Brain pericyte (primary cell): ENCODE measurements at places on chromosomes 5 and 9.

DNA sequence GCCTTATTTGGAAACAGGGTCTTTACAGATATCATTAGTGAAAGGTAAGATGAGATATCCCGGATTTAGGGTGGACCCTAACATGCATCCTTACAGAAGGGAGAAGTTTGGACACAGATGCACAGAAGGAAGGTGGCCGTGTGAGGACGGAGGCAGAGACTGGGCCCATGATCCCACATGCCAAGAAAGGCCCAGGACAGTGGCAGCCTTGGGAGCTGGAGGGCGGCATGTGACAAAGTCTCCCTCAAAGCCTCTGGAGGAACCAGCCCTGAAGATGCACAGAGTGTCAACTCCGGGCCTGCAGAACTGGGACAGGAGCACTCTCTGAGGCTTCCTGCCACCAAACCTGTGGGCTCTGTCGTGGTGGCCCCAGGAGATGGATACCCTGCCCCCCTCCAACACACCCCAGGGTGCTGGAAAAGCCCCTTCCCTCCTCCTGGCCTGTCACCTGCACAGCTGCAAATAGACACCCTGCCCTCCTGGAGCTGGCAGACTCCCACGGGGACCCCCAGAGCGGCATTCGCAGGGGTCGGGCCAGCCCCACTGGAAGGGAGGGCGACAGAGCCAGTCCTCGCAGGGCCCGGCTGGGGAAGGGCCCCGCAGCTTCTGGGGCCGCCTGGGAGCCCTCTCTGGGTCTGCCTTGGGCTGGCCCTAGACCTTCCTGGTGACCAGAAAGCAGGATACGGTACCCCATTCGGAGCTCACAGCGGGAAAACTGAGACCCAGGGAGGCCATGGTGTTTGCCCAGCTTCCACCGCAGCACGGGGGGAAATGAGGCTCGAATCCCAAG lies 7.9 kb downstream of the NACC2 start:
- no peak for DNase-seq

GRCh38 chr5:175385691-175386362 lies 58.2 kb downstream of the DRD1 start:
- DNase-seq: no peak

GRCh38 chr9:16255217-16255616 lies 615.3 kb downstream of the BNC2 start:
- DNase-seq: no peak

DNA sequence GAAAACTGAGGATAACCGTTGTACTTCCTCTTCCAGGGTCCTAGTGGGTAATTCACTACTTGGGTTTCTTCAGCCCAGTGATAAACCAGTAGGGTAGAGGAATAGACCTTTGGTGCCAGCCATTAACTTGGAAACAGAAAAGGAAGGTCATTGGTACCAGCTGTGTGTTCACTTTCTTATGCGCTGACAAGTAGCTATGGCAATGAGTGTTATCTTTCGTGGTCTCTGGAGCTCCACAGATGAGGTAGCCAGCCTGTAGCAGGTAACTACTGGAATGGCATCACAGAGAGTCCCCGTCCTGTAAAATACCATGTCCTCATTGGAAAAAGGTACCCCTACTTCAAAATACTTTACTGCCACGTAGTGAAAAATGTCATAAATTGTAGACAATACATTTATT lies 2.3 kb downstream of the UHRF2 start:
- DNase-seq: no peak

DNA sequence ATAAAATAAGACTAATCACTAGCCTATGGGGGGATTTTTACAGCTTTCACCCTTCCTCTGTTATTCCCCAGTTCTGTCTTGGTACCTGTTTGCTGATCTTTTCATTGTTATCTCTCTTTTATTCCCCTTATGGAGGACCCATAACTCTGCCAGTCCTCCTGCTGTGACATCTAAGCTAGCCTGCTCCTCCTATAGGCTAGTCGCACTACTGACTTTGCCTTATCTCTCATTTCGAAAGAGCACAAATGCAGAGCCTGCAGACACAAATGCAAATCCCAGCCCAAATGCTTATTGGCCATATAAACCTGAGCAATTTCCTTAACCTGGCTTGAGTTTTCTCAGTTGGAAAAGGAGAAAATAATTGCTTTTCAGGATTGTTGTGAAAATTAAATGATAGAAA lies 59.1 kb upstream of the CAMK4 start:
- DNase-seq: no peak

DNA sequence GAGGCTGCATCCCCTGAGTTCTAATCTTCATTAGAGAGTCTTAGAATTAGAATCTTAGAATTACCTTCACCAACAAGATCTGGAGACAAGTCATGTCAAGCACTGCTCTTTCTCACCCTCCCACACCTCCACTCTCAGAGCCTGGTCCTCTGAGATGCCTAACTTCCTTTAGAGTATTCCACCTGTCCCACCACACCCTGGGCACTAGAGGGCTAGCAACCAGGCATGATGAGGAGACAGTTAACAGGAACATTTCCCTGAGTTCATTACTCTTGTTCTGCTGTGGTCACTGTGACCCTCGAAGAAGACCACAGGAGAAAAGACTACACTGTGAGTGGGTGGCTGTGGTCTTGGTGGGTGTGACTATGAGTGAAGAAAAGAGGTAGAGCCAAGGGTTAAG lies 25.2 kb upstream of the MAP1B start:
- no peak for DNase-seq

- DNase-seq: no peak
Measured at GRCh38 chr5:24162343-24162742, 482.4 kb downstream of the CDH10 start.

GRCh38 chr9:26426551-26427131 lies 466.0 kb downstream of the CAAP1 start:
- no peak for DNase-seq

GRCh38 chr5:172607213-172607793 lies 33.8 kb upstream of the NEURL1B start:
- no peak for DNase-seq

DNA sequence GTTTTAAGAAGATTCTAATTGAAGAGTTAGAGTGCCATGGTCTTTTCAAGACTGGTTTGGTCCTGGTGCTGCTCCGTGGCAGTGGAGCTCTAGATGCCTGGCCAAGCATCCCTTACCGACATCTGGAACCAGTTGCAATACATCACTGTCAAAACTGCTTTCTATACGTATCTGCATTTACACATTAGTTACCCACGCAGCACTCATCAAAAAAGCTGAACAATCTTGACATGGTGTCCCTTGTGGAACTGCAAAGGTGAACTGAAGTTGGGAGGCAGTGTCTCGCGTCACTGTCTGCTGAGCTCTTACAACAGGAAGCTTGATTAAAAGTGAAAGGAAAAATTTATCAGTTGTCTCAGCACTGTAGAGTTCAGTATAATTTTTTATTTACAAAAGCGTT lies 82.6 kb downstream of the PBX3 start:
- peak; percentile 5 for DNase-seq

GRCh38 chr9:18260521-18260920 lies 213.4 kb upstream of the ADAMTSL1 start:
- DNase-seq: no peak

GRCh38 chr5:155343468-155343867 lies 329.9 kb downstream of the KIF4B start:
- DNase-seq: no peak

DNA sequence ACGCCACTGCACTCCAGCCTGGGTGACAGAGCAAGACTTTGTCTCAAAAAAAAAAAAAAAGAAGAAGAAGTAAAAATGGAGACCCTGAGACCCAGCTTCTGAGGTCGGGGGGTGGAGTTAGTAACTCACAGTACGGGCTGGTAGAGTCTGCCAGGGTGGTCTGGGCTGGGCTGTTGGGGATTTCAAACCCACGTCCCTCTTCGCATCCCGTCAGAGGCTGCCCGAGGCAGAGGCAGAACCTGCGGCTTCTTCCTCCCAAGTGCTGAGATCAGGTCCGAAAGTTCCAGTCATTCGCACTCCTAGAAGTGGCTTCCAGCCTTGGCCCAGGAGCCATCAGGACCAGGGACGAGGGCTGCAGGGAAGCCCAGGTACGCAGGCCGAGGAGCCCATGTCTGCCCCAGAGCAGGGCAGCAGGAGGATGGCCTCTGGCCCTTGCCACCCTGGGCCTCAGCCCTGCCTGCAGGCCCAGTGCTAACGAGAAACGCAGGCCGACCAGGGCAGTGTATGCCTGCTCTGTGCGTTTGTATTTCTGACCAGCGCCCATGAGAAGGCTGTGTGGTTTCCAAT lies 9.9 kb upstream of the SLC2A6 start:
- DNase-seq: no peak

DNA sequence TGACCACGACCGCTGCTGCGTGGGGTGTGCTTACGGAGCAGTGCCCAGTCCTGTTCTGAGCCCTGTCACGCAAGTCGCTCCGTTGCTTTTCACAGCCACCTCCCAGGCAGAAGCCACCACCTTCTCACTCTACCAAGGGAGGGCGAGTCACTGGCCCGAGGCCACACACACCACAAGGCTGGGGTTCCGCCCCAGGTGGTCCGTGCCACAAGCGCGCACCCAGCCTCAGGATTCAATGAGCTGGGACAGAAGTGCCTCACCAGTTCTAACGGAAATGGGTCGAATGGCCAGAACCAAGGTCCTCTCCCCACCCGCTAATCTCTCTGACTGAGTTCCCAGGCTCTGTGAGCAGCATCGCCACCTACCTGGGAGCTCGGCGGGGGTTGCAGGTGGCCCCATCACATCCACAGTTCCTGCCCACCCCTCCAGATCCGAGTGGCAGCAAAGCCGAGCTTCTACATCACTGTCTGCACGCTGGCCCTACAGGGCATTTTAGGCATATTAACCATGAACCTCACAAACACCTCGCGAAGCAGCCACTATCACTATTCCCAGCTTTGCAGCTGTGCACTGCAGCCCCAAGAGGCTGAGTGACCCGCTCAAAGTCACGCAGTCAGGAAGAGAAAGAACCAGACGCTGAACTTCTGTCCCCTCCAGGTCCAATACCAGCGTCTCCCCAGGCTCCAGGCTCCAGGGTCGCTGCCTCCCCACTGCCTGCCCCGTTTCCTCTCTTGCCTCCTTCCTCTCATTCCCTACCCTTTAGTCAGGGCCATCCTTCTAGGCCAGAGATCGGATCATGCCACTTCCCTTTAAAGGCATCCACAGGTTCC lies 92.1 kb upstream of the PHYKPL start:
- no peak for DNase-seq

- DNase-seq: no peak
Measured at GRCh38 chr9:128635266-128636023, 21.2 kb downstream of the DYNC2I2 start.

GRCh38 chr9:16100537-16101091 lies 547.8 kb downstream of the CCDC171 start:
- DNase-seq: peak; percentile 54

DNA sequence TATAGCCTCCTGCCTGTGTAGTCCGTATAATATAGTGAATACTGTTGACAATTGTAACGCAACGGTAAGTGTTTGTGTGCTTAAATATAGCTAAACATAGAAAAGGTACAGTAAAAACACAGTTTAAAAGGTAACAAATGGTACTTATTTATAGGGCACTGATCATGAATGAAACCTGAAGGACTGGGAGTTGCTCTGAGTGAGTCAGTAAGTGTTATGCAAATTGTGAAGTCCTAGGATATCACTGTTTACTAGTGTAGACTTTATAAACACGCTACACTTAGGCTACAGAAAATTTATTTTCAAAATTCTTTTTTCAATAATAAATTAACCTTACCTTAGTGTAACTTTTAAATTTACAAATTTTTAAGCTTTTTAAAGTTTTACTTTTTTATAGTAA lies 1090.1 kb downstream of the CDH9 start:
- no peak for DNase-seq

DNA sequence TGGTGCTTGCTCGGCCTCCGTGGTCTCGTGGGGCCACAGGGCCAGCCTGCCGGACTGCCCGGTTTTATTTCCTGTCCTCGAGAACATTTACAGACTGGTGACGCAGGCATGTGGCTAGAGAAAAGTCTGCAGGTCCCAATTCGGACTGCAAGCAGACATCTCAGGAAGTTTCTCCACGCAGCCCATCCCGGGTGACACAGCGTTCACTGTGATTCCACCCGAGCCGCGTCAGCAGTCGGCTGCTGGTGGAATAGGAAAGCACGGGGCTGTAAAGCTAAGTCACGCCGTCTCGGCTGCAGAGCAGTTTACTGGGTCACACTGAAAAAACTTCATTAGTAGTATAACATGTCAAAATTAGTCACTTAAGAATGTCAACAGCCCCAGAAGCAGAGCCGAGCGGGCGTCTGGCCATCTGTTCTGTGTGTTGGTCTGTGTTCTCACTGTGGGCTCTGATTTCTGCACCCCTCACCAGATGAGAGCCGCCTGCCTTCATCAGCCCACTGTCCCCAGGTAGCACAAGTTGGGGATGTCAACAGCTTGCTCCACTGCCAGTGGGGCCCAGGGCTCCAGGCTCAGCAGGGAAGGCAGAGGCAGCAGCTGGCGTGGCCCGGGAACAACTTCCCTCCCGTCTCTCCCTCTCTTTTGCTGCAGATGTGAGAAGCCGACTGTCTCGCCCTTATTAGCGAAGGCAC lies 363.7 kb downstream of the IRX2 start:
- DNase-seq: no peak

- no peak for DNase-seq
Measured at GRCh38 chr5:157057459-157058370, 1.2 kb downstream of the HAVCR1 start.

- no peak for DNase-seq
Measured at GRCh38 chr9:109969573-109970237, 189.7 kb downstream of the PALM2AKAP2 start.

- DNase-seq: no peak
Measured at GRCh38 chr5:59174248-59174844, 591.5 kb downstream of the RAB3C start.
